ENCODE measurements at places on chromosomes 2 and 18. TPM values are rescaled to one million over a fixed set of nuclear protein-coding genes. Genes with fewer than 3 reads are reported as not detected.
A peak's percentile ranks its signal among the peaks of the same experiment; 100 is the strongest.

The FMNL2 gene
- total RNA-seq = 0.30 TPM

DNA sequence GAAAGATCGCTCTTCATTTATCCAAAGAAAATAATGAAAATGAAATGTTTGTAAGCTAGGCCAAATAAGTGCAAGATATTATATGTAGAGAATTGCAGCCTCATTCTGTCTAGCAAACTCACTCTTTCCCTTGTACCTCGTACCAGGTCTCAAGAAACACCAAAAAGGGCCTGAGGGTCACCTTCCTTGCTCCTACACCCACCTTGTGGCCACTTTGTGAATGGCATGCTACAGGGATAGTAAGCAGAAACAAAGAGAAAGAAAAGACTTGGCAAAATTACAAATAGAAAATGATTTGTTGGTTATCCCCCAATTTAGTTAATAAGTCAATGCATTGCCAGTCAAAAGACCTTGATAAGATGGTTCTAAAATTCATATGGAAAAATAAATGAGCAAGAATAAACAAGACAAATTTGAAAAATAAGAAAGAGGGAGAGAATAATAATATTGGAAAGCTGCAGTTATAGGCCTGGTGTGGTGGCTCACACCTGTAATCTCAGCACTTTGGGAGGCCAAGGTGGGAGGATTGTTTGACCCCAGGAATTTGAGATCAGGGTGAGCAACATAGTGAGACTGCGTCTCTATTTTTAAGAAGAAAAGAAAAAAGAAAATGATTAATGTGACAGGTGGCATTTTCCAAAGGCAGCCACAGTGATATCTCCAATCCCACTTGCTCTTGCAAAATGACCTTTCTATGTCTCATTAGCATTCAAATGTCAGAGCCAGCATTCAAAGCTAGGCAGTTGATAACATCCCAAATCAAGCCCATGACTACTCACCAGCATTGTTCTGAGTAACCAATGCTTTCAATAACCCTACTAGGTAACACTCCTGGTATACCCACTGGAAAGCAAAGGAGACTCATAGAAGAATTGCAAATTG, 38.8 kb upstream of the BMP10 start:
- DNase-seq = peak; percentile 63

GRCh38 chr2:220334210-220334609, 706.8 kb downstream of the SLC4A3 start:
- DNase-seq = no peak

GRCh38 chr2:177325554-177325953, 61.0 kb upstream of the NFE2L2 start:
- no peak for DNase-seq
